ENCODE measurements at places on chromosomes 6 and 20.

GRCh38 chr6:153727885-153728284 is 311.2 kb upstream of the OPRM1 start:
- DNase-seq, result no peak

DNA sequence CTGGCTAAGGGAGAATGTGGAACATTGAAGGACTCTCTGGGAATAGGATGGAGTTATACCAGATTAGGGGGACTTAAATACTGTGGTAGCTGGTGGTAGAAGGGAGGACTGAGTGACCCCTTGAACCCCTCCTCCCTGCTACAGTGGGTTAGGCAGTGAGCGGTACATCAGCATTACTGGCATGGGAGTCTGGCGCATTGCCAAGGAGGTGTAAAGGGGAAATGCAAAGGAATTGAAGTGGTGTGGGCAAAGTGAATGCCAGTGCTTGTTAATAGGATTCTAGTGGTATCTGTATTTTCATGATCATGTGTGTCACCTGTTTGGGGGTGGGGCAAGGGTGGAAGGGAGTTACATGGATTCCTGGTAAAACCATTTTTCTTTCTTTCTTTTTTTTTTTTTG is 60.1 kb downstream of the GFRA4 start:
- DNase-seq, result no peak

GRCh38 chr6:21074484-21074883 is 519.1 kb upstream of the SOX4 start:
- DNase-seq, result no peak

DNA sequence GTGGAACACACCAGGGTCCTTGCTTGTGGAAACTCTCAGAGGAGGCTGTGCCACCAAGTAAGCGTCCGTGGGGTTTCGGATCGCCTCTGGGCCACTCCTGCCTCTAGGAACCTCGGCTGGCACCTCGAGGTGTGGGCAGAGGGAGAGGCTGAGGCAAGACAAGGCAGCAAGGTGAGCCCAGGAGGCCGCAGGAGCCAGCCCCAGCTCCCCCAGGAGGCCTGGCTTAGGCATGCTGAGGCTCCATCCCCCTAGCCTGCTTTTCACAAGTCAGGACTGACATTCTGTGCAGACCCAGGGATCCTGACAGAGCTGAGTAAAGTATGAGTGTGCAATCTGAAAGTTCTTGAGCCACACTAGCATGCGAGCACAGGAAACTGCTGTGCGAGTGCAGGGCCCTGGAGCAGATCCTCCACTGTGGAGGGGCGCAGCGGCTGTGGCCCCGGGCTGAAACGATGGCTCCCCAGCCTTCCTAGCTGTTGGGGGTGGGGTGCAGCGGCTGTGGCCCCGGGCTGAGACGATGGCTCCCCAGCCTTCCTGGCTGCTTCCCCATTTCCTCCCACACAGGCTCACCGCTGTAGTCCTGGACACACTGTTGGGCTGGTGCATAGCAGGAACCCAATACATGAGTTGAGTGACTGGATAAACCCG is 75.2 kb upstream of the CD93 start:
- no peak for DNase-seq

GRCh38 chr6:94027374-94027773 is 608.0 kb upstream of the EPHA7 start:
- no peak for DNase-seq

- no peak for DNase-seq
Measured at GRCh38 chr20:6699921-6700562, 67.4 kb upstream of the BMP2 start.

- no peak for DNase-seq
Measured at GRCh38 chr20:23085436-23086055, 578 bp downstream of the CD93 start.

DNA sequence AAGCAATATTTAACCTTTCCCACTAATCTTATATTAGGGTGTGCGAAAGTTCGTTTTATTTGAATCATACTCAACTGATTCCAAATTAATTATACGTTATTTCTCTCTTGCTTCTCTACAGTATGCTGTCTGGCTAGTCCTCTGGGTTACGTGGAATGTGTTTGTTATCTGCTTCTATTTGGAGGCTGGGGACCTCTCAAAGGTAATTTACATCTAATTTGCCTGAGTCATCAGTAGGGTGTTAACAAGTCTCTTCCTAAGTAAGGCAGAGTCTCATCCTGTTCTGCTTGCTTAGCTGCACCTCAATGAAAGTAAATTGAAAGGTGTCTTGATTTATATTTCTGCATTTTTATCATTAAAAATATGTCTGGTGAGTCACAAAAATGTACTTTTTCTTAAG is 551.5 kb downstream of the NKAIN2 start:
- no peak for DNase-seq

DNA sequence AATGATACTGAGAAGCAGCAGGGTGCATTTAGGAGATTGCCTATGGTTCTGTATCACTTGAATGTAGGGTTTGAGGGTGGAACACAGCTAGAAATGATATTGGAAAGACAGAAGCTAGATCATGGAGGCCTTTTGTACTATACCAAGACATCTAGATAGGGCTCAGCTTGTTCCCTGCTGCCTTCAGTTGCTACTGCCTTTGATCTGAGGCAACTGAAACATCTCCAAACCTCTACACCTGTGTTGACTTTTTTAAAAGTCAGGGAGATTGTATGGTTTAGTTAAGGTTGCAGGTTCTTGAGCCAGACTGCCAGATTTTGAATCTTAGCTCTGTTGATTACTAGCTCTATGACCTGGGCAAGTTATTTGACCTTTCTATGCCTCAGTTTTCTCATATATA is 12.7 kb downstream of the BLTP3A start:
- no peak for DNase-seq

DNA sequence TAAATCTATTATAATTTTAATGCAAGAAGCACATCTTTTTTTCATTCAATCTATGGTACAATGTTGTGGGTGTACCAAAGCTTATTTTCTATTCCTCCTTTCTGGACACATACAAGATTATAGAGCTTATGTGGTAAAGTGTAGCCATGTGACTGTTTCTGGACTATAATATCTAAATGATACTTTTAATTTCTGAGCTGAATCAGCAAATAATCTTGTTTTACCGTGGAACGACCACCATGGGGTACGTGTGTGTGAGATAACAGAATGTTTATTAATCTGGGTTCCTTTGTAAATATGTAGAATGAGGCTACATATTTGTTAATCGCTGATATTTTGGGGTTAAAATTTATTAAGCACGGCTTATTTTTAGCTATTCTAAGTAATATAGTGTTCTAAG is 111.5 kb upstream of the EYS start:
- no peak for DNase-seq

DNA sequence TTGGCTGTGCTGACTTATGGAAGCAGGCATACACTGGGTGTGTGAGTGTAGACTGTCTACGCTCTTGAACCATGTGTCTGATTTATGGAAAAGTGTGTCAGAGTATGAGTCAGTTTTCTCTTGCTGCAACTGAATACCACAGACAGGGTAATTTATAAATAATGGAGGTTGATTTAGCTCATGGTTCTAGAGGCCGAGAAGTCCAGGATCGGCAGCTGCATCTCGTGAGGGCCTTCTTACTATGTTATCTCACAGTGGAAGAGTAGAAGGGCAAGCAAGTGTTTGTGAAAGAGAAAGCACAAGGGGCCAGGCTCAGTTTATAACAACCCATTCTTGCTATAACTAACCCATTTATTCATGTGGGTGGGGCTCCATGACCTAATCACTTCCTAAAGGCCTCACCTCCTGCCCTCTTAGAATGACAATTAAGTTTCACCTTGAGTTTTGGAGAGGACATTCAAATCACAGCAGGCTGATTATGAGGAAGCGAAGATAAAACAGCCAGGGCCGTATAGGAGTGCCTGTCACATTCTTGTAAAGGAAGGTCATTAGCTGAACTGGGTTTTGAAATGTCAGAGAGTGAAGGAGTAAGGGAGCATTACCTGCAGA is 6.7 kb downstream of the GPR31 start:
- no peak for DNase-seq

- no peak for DNase-seq
Measured at GRCh38 chr6:74899416-74899815, 306.4 kb downstream of the COL12A1 start.

GRCh38 chr6:137989664-137990063 is 117.6 kb downstream of the PERP start:
- DNase-seq, result no peak

DNA sequence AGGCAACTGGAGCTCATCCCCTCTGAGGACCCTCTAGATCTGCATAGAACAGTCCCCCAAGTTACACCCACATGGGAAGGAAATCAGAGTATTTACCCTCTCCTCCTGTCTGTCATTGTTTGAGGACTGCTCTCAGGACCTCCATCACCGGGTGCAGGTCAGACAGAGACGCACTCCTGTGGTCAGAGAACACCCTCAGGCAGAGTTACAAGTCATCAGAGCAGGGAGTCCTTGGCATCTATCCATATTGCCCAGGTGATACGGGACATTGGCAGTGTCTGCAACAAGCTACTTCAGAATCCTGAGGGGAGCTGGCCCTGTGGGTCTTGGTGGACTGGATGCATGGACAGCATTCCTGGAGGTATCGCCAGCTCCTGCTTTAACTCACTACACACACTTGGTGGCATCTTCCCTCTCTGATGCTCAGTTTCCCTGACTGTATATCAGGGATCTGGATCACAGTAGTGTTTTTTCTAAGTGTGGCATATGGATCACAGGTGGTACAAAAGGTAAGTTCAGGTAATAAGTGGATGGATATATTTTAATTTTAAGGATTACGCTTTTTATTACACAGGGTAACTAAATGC is 15.1 kb upstream of the ISM1 start:
- DNase-seq, result no peak

DNA sequence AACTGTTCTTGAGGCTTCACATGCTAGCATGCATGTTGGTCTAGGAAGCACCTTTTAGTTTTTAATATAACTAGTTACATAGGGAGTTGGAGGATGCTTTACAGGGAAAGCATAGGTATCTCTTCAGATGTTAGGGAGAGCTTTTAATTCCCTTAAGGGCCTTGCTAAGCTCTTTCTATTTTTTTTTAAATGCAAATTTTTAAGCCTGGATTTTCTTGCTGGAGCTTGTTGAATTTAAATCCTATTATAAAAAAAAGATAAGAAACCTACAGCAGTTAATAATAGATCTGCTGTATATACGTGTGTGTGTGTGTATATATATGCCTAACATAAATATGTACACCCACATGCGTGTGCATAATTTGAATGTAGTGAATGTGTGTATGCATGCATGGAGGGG is 79.0 kb downstream of the FIG4 start:
- DNase-seq, result no peak

GRCh38 chr20:38135651-38136420 is 29.2 kb downstream of the TGM2 start:
- no peak for DNase-seq

- DNase-seq, result no peak
Measured at GRCh38 chr6:87803791-87804190, 101.8 kb upstream of the AKIRIN2 start.

- no peak for DNase-seq
Measured at GRCh38 chr20:25294459-25295385, 46.8 kb downstream of the PYGB start.

- DNase-seq, result no peak
Measured at GRCh38 chr20:48288930-48289507, 503.7 kb upstream of the SULF2 start.

GRCh38 chr6:105902401-105903031 is 183.6 kb upstream of the PRDM1 start:
- no peak for DNase-seq

- DNase-seq, result no peak
Measured at GRCh38 chr6:70531133-70531532, 35.6 kb upstream of the SDHAF4 start.

- no peak for DNase-seq
Measured at GRCh38 chr20:18004384-18005031, 35.7 kb downstream of the MGME1 start.

DNA sequence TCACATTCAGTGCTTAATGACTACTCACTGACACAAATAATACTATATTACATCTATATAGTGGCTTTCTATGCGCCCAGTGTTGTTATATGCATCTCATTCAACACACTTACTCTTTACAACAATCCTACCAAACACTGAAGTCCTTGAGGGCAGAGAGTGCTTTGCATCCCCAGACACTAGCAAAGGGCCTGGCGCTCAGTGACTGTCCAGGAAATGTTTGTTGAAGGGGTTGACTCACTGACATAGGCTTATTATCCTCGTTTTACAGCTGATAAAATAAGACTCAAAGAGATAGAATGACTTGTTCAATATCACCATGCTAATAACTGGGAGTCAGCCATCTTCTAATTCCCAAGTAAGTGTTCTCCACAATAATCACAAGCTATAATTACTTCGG is 163.3 kb downstream of the ARHGAP18 start:
- DNase-seq, result no peak

DNA sequence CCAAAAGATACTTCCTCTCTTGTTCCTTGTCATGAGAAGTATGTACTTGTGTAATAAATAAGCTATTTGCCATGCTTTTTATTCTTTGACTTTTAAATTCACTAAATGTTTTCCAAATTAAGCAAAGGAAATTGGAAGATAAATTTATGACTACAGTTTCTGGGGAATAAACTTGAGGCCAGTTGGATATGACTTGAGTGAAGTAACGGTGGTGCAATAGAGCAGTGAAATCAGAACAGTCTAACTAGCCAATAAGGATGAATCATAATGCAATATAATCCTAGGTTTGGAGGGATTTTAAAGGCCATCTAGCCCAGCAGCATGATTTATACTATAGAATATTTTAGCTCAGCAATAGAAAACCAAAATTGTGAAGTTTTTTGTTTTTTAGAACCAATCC is 183.8 kb upstream of the TCF21 start:
- DNase-seq, result no peak

GRCh38 chr6:119390247-119390793 is 40.8 kb upstream of the MAN1A1 start:
- no peak for DNase-seq

- no peak for DNase-seq
Measured at GRCh38 chr6:8845690-8846089, 410.3 kb upstream of the SLC35B3 start.

DNA sequence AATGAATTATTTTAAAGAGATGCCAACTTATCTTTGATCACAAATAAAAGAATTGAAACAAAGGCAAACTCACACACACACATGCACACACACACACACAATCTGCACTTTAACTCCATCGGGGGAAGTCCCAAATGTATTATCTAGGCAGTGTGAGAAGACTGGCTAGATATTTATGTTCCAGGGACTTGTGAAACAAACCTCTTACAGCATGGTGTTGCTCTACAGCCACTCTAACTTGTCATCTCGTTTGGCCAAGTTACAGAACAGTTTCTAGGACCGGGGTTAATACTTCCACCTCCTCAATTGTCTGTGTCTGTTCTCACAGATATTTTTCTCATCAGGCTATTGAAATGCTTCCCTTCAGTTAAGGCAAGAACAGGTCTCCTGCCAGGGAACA is 855.0 kb downstream of the EPHA7 start:
- no peak for DNase-seq

GRCh38 chr6:20605581-20605980 is 71.3 kb downstream of the CDKAL1 start:
- no peak for DNase-seq

- no peak for DNase-seq
Measured at GRCh38 chr20:10687895-10688294, 14.1 kb upstream of the JAG1 start.
